ENCODE measurements at places on chromosomes 2 and 18. TPM values are rescaled to one million over a fixed set of nuclear protein-coding genes. Genes with fewer than 3 reads are reported as not detected.

DNA sequence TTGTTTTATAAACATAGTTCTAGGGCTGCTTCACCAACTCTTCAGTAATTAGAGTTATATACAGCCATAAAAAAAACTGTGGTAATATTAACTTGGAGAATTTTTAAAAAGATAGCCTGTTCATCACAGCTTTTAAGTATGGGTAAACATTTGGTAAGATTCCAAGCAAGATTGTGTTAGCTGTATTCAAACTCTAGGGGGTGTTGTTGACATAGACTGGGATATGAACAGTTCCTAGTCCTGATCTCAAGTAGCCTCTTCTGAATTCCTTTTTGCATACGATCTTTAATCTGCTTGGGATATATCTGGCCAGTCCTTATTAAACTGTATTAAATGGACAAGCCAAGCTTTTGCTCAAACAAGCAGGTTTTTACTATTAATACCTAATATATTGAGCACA is 13.4 kb downstream of the NOP58 start:
- H3K27ac ChIP-seq, result no peak overlapping the region
- no peak for DNase-seq
- no peaks in the 10 kb centered on the region for H3K27me3 ChIP-seq
- H3K36me3 ChIP-seq, result no peaks in the 10 kb centered on the region

- H3K27ac ChIP-seq, result no peak overlapping the region
- no peaks in the 10 kb centered on the region for H3K36me3 ChIP-seq
- DNase-seq, result no peak
- no peaks in the 10 kb centered on the region for H3K27me3 ChIP-seq
Observed at GRCh38 chr2:143422681-143423080, 293.5 kb downstream of the ARHGAP15 start.

DNA sequence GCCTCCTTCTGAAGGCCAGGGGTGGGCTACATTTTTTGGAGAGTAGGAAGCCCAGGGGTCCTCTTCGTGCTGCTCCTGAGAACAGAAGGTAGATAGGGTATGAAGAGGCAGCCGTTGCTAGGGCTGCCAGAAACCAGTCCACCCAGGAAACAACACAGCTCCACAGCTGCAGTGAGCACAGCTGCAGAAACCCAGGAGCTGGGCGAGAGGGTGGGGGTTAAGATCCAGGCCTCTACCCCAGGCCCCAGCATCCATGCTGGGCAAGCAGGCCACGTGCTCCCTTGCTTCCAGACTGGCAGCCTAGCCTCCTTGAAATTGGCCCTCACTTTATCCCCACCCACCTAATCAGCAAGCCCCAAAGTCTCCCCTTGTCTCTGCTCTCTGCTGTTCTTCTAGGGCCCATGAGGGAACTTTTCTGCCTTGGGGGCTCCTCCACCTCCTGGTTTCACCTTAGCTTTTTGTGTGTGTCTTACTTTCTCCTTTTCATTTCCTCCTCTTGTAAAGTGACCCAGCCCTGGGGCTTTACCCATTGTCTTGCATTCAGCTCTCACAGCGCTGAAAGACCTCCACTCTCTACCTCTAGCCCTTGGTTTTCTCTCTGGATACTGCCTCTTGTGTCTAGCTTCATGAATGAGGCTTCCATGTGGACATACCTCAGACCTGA is 30.7 kb downstream of the STON1 start:
- H3K27ac ChIP-seq, result no peak overlapping the region
- no peak for DNase-seq
- H3K27me3 ChIP-seq, result peaks cover 1% of the 10 kb centered on the region
- H3K4me3 ChIP-seq, result no peak overlapping the region
- H3K36me3 ChIP-seq, result peaks cover 12% of the 10 kb centered on the region

The PID1 gene
- total RNA-seq, result 5.3 TPM

Measured in glutamatergic neuron (in vitro differentiated cells).